ENCODE measurements at places on chromosomes 12 and 14.

DNA sequence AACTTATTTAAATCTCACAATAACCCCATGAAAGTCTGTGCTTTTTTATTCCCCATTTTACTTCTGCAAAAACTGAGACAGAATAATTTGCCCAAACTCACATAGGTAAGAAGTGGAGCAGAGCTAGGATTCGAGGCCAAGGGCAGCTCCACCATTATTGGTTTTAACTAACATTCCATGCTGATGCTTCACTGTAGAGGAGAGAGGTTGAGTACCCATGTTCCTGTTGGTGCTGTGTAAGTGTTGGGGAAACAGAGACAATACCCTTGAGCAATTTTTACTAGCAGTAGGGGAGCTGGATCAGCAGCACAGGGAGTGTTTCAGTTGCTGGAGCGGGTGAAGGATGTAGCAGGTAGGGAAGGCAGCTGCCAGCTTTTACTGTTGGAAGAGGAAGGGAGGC, 21.1 kb downstream of the RASSF8 start:
- DNase-seq, result peak; percentile 46

DNA sequence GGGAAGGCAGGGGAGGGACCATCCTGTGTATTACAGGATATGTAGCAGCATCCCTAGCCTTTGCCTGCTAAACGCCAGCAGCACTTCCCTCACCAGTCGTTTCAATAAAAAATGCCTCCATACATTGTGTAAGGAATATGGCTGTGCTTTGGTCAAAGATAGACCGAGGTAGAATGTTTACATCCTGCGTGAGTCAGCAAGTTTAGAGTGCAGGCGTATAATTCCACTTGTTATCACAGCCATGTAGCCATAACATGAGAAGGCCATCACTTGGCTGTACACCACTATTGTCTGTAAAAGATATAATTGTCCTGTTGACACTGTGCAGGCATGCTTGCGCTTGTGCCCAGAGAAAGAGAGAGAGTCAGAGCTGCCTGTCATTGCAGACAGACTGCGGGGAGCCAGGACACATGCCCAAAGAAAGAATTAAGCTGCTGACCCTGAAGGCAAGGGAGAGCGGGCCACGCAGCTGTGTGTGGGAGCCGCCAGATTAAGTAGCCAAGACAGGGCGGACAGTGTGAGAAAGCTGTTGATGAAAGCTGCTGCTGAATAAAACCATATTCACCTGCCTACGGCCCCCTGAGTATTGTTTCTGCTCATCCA, 68.4 kb downstream of the CRACR2A start:
- DNase-seq, result no peak

DNA sequence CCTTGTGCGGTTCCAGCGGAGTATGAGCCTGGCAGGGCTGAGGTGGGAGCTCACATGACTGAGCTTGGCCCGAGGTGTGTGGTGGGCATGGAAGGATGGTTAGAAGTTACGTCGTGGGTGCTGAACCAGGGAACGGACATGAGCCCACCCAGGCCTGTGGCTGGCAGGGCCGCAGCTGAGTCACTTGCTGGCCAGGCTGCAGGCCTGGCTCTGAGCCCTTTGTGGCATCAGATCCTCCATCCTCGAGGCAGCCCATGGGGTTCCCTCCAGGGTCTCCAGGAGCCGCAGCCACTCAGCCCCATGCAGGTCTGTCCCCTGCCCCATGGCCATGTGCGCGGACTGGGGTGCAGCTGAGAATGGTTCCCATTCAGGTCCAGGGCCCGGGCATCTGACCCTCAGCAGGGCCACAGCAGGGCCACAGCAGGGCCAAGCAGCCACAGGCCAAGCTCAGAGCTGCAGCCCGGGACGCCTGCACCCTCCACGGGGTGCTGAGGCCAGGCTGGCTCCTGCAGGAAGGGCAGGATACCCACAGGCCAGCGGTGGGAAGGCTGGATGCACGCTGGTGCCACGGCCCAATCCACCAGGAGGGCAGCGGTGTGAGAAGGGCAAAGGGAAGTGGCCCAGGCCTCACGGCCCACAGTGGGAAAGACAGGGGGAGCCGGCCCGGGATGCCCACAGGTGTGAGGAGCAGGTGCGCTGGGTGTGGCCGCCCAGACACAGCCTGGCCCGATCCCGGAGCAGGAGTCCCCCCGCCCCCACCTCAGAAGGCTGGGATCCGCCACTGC, 26.3 kb upstream of the ULK1 start:
- no peak for DNase-seq

DNA sequence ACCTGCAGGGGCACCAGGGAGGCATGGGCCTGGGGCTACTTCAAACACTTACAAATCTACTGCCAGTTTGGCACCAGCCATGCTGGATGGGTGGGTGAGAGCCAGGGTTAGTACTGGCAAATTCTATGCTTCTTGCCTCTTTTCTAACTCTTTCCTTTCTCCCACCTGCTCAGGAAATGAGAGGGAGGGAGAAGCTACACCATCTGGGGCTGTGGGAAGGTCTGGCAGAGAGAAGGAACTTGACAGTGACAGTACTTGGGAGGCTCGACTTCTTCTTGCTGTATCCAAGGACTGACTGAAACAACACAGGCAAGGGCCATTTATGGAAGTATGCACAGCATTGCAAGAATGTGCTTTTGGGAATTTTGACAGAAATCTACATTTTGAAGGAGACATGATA, 149.6 kb upstream of the DYRK2 start:
- DNase-seq, result peak; percentile 29

GRCh38 chr12:79659961-79660431, 30.8 kb downstream of the PAWR start:
- DNase-seq, result no peak
